ENCODE measurements at places on chromosomes 16 and 17. TPM values are rescaled to one million over a fixed set of nuclear protein-coding genes. Genes with fewer than 3 reads are reported as not detected.
A peak's percentile ranks its signal among the peaks of the same experiment; 100 is the strongest.

GRCh38 chr17:51454456-51454978 is 194.2 kb downstream of the UTP18 start:
- no peak for DNase-seq

DNA sequence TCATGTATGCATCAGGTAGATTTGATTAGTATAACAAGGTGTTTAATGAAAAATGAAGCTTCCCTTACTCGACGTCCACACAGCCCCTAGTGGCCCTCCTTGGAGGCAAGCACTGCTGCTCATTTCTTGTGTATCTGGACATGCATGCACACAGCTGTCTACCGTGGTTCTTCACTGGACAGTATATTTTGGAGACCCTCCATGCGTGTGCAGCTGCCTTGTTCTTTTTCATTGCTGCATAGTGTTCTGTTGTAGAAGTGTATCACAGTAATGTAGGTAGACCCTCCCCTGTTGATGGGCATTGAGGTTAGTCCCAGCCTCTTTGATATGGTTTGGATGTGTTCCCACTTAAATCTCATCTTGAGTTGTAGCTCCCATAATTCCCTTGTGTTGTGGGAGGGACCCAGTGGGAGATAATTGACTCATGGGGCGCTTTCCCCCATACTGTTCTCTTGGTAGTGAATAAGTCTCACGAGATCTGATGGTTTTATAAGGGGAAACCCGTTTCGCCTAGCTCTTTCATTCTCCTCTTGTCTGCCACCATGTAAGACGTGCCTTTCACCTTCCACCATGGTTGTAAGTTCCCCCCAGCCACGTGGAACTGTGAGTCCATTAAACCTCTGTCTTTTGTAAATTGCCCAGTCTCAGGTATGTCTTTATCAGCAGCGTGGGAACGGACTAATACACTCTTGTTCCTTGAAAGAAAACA is 6.3 kb downstream of the CMIP start:
- DNase-seq: no peak

GRCh38 chr16:84650062-84650991 is 2.0 kb downstream of the KLHL36 start:
- DNase-seq: no peak

GRCh38 chr16:85123891-85124635 is 11.8 kb upstream of the CIBAR2 start:
- peak; percentile 78 for DNase-seq

DNA sequence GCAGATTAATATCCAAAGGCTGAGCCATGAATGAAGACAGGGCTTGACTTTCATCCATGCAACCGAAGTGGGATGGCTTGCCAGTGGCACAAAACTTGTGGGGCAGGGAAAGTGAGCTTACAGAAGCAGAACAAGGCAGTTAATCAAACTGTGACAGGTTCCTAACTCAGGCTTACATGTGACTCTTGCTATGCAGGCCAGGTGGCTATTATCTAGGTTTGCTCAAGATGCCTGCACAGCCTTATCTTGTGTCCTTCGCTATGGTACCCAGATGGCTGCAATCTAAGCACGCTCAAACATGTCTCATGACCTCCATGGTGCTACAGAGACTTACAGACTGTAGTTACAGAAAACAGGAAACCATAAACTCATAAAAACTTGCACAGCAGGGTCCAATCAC is 8.6 kb upstream of the DNAH9 start:
- no peak for DNase-seq

DNA sequence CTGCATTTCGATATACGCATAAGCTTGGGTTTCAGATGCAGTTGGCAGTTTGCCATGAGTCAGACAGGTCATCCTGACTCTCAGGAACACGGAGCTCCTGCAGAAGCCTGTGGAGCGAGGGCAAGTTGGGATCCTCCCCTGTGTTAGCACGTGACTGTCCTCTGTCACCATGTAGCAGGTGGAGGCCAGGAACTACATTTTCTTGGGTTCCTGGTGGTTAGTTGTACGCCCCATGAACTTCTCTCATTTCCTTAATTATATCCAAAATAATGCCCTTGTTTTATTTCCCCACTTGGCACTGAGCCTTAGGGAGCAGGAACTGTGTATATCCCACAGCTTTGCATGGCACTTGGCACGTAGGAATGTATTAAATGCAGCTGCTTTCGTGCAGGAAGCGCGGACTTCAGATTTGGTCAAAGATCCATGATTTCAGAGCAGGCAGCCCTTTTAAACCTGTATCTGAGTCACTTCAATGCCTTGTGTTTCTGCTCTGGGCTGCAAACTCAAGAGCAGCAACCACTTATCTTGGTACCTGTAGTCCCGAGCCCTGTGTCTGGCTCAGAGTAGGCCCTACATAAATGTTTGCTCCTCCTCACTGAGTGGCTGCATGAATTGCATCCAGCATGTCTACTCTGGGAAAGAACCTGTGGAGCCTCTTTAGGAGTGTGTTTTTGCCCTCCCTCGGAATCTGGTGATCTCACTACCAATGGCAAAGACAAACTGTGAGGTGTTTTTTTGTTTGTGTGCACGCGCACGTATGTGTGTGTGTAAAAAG is 428.4 kb downstream of the MAF start:
- DNase-seq: no peak

GRCh38 chr16:84357191-84357651 is 11.1 kb upstream of the ATP2C2 start:
- DNase-seq: no peak

DNA sequence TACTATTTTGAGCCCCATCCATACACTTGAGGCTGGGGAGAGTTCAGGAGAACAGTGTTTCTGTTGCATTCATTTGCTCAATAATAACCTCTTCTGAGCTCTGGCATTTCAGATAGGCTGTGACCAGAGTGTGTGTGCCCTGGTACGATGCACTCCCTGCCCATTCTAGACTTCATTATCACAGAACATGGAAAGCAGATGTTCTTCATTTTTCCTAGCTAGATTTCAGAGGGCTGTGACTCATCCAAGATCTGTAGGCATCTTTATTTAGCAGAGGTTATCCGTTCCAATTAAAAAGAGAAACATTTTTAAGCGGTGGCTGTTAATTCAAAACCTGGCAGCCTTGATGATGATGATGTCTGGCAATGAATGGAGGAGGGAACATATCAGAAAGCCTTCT is 228.8 kb upstream of the EEF2KMT start:
- no peak for DNase-seq

- no peak for DNase-seq
Observed at GRCh38 chr17:34840750-34841149, 120.5 kb downstream of the CCT6B start.

DNA sequence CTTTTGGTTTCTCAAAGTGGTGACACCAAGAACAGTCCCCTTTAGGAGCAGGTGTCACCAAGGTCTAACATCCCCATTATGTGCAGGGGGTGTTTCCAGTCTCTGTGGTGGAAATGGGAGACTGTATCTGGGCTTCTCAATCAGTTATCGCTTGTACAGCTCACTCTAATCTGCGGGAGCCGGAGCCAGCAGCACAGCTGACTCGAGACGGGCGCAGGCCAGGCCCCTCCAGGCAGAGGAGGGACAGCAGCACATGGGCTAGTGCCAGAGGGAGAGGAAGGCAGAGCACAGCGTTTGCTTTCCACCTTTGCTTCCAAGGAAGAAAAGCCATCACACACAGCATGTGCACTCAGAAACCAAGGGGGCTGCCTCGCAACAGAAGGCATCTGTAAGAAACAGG is 91.2 kb upstream of the CREBBP start:
- no peak for DNase-seq

GRCh38 chr16:65343556-65343955 is 221.7 kb upstream of the CDH11 start:
- no peak for DNase-seq

DNA sequence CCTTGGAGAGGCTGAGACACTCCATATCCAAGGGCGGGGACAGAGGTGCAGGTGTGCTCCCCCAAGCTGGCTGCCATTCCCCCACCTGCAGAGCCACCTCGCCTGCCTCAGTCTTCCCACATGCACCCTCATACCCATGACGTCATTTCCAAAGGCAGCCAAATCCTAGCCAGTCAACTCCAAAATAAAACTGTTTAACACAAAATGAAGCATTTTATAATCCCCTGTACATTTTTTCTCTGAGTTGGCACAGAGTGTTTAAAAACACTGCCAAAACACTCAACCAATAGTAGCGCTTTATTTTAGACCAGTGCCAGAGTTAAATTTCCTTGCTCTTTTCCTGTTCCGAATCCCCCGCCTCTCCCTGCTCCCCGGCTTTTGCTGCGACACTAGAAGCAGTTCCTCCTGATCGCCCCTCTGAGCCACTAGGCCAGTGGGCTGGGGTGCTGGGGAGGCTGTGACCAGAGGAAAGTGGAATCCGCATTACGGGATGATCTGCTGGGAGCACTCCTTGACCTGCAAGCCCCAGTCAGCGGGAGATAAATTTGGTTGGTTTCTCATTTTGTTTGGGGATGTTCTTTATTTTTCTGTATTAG is 139.5 kb downstream of the ZNF423 start:
- DNase-seq: peak; percentile 28

GRCh38 chr16:72924927-72925630 is 122.8 kb downstream of the ZFHX3 start:
- DNase-seq: no peak

GRCh38 chr16:14640538-14640937 is 7.8 kb downstream of the BFAR start:
- no peak for DNase-seq

GRCh38 chr17:38844261-38844757 is 9.2 kb downstream of the RPL23 start:
- no peak for DNase-seq

DNA sequence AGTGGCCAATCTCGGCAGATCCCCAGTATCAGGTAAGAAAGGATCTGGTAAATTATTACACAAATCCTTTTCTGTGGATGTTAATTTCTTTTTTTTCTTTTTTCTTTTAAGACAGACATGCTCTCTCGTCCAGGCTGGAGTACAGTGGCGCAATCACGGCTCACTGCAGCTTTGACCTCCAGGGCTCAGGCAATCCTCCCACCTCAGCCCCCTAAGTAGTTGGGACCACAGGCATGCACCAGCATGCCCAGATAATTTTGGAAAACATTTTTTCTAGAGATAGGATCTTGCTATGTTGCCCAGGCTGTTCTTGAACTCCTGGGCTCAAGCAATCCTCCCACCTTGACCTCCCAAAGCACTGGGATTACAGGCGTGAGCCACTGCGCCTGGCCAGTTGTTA is 54.0 kb downstream of the GAS7 start:
- DNase-seq: no peak

- no peak for DNase-seq
Observed at GRCh38 chr16:22316411-22316811, 19.2 kb downstream of the POLR3E start.

DNA sequence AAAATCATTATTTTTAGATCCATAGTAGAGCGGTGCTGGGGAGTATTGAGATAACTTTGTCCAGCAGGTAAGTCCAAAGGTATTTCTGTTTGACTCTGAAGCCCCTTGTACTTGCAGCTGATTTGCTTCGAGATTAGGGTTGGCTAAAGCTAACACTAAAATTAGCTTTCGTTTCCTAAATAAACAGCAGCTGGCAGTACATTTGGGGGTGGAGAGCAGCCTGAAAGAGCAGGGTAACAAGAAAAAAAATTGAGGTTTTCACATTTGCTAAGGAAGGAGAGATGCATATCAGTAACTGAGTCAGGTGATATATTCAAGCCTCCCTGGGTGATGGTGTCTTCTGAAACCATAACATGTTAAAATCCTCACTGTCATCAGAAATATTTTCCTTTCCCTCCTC is 37.4 kb upstream of the TMC5 start:
- no peak for DNase-seq

DNA sequence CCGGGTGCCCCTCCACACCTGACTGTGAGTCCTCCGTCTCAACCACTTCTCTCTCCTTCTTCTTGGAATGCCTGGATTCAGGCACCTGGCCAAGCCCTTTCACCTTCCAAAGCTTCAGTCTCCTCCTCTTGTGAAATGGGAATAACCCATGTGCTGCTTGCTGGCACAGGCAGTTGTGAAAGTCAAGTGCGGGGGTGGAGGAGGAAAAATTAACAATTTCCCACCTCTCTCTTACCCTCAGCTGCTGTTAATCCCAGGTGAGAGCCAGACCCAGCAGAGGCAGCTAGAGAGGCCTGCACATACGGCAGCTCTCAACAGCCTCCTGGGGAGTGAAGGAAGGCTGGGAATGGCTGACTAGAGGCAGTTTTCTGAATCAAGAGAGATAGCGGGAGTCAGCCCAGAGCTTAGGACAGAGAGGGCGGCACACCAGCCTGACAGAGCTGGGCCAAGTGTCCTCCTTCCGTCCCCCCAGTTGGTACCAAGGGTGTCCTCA is 77.9 kb upstream of the LGALS9 start:
- no peak for DNase-seq

- peak; percentile 44 for DNase-seq
Observed at GRCh38 chr16:71807905-71808592, 585 bp downstream of the AP1G1 start.

DNA sequence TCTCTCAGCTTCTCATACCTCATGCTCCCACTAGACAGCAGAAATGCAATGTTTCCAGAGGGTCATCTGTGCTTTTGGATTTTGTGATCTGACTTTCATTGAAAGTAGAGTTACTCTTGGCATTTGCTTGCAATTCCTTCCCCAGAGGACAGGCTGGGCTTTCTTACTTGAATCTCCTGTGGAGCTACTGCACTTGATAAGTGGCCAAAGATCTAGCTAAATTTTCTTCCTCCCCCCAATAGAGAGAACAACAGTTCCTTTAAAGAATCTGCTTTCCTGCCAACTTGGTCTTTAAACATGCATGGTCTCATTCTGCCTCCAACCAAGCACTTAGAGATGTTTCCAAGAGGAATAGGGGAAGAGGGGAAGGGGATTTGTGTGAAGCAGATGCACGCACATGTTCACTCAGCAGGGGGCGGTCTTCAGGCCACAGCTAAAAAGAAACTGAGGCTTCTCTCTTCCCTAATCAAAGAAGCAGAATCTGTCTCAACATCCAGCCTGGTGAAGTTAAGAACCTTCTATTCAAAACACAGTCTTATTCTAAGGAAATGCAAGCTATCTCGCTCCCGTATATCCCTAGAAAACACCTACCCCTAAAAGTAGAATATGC is 229.6 kb downstream of the ZFHX3 start:
- DNase-seq: no peak

- DNase-seq: peak; percentile 65
Observed at GRCh38 chr17:28744972-28745785, 1.4 kb downstream of the TRAF4 start.

- no peak for DNase-seq
Observed at GRCh38 chr17:75767881-75768280, 2.9 kb upstream of the GALK1 start.

ARHGDIG gene
- 0.22 TPM for total RNA-seq

OTOP2 gene
- not detected for total RNA-seq

RPGRIP1L gene
- 3.6 TPM for total RNA-seq

BORCS6 gene
- total RNA-seq: 7.8 TPM

PRSS33 gene
- total RNA-seq: not detected

GH1 gene
- total RNA-seq: not detected

KRTAP4-3 gene
- not detected for total RNA-seq

Data from lung microvascular endothelial cell (primary cell).